ENCODE measurements at places on chromosomes 6 and 20.
A peak's percentile ranks its signal among the peaks of the same experiment; 100 is the strongest.

- no peak for DNase-seq
Measured at GRCh38 chr6:128339635-128340450, 180.6 kb downstream of the PTPRK start.

DNA sequence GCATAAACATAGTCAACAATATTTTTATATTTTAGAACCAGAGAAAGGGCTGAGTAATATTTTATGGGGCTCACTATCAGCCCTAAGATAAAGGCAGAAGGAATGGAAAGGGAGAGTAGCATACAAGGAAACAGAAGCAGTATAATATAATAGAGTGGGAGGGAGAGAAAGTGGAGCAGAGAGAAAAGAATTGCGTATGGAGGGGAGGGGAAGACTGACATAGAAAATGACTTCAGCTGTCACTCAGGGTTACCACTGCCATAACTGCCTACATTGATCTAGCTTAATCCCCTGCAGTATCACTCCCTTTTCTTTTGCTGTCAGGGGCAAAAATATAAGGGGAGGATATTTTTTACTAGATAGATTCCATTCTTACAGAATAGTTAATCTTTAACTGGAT lies 1133.5 kb upstream of the MAP3K7 start:
- DNase-seq = no peak

- DNase-seq = no peak
Measured at GRCh38 chr6:111943726-111944125, 70.5 kb upstream of the FYN start.

- DNase-seq = no peak
Measured at GRCh38 chr20:33313686-33314314, 30.8 kb downstream of the BPIFB1 start.

- no peak for DNase-seq
Measured at GRCh38 chr6:14910692-14911547, 334.9 kb upstream of the JARID2 start.

DNA sequence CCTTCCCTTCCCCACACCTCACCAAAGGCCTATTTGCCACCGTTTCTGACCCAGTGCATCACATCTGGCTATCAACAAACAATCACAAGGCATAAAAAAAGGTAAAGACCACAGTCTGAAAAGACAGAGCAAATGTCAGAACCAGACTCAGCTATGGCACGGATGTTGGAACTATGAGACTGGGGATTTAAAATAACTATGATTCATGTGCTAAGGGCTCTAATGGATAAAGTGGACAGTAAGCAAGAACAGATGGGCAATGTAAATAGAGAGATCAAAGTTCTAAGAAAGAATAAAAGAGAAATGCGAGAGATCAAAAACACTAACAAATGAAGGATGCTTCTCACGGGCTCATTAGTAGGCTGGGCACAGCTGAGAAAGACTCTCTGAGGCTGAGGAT lies 99.5 kb downstream of the LAMP5 start:
- no peak for DNase-seq

GRCh38 chr20:54132612-54133433 lies 41.0 kb downstream of the CYP24A1 start:
- DNase-seq = no peak

- peak; percentile 42 for DNase-seq
Measured at GRCh38 chr6:97497713-97498331, 214.8 kb upstream of the MMS22L start.

DNA sequence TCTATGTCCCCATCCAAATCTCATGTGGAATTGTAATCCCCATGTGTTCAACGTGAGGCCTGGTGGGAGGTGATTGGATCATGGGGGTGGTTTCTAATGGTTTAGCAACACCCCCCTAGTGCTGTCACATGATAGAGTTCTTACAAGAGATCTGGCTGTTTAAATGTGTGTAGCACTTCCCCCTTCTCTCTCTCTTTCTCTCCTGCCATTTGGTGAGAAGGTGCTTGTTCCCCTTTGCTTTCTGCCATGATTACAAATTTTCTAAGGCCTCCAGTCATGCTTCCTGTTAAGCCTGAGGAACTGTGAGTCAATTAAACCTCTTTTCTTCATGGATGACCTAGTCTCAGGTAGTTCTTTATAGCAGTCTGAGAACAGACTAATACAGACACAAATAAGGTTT lies 165.4 kb downstream of the OGFRL1 start:
- DNase-seq = no peak

DNA sequence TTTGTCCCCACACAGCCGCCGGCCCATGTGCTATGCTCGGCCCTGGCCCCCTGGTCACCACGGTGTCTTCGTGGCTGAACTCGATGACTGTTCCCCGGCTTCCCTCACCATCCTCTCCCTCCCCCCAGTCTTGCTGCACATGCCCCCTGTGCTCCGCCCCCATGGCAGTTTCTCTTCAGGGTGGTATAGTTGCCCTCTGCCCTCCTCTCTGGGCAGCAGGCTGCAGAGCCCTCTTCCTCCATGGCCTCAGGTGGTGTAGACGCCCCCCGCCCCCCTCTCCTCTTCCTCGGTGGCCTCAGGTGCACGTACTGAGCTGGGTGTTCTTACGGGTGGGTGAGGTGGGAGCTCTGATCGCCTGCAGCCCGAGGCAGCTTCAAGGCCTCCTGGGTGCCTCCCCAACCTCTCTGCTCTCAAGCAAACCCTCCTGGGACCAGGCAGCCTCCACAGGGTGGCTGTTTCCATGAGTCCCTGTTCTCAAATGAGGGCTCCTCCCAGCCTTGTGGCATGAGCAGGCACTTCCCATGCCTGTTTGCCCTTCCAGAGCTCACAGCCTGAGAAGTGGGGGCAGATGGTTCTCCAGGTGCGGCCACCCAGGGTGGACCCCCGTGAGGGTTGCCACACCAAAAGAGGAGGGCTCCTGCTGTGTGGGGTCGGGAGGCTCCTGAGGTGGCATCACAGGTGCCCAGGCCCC lies 24.8 kb downstream of the COL20A1 start:
- peak; percentile 55 for DNase-seq

DNA sequence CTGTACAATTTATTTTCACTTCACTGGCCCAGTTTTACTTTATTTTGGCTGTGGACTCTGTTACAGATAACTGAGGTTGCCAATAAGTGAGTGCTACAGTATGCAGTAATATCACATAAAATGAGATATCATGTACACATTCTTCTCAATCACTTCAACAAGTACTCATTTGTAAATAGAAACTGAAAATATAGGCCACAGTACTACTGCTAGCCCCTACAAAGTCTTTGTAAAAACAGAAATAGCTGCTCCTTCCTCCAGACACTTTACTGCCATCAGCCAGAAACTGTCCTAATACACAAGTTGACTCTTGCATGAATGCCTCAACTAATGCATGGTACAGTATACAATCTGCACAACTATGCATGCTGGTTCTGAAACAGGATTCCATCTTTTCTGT lies 9.2 kb downstream of the DTNBP1 start:
- no peak for DNase-seq

DNA sequence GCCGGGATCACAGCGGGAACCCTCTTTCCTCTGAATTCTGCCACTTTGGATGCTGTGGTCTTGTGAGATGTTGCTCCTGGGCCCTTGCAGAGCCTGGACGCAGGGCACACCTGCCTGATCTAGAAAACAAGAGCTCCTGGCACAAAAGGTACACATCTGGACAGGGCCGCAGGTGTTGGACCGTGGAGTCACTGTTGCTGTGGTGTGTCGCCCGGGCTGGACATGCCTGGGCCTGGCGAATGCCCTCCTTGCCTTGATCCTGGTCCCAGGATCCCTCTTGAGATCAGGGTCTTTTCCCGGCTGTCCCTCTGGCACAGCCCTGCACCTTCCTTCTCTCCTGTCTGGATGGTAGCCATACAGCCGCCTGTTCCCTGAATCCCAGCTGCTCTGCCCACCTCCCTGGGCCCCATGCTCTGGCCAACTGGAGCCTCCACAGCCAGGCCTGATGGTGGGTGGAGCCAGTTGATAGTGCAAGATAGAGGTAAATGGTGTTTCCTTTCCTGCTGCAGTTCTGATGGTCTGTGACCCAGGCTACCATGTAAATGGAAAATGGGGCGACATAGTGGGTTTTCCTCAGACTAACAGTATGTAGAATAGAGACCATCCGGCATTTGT lies 5.0 kb downstream of the FOXP4 start:
- no peak for DNase-seq

DNA sequence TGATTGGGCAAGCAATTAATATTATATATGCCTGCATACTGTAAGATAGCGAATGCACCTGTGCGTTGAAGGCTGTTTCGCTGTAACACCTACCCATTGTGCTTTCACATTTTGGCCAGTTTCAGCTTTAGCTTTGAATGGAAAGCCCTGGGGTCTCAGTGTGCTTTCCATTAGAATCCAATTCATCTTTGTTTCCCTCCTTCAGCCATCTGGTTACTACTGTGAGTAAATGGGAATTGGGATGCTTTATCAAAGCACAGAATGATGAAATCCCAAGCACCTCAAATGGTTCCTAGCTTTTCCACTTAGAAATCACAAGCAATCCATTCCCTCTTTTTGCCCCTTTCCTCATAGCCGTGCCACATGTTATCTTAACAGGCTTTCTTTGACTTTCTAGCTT lies 127.1 kb downstream of the HDGFL1 start:
- DNase-seq = no peak

DNA sequence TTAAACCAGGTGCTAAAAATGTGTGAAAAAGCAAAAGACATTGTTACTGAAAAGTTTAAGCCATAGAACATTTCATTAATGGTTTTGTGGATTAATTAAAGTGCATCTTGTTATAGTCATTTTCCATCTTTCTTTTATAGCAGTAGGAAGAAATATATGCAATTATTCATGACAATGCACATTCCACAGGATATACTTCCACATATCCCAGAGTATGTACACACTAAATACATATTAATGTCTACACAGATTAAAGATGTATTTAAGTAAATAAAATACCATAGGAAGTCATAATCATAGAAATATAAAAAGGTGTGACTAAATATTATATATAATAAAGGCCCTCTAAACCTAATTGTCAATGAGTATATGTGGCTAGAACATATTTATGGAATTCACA lies 578.8 kb downstream of the PHF3 start:
- DNase-seq = no peak

- no peak for DNase-seq
Measured at GRCh38 chr6:71364889-71365542, 76.4 kb downstream of the OGFRL1 start.

GRCh38 chr6:154139892-154140291 lies 100.9 kb downstream of the OPRM1 start:
- DNase-seq = no peak

DNA sequence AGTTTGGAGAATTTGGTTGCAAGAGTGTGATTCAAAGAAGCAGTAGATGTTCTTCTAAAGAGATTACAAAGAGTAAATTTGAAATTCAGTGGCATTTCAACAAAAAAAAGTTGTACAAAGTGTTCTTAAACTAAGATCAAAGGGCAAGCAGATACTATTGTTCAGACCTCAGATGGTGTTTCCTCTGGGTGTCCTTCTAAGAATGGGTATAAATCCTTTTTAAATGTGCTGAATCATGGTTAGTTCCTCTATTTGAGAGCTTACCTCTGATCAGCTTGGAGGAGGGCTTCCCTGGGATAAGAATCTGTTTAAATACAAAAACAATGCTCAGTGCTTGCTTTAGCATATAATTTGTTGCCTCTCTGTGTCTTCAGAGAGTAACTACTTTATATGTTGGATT lies 6.3 kb downstream of the BMP6 start:
- no peak for DNase-seq

Data from NCI-H2107 (cell line).